ENCODE measurements at places on chromosomes 4 and X.

DNA sequence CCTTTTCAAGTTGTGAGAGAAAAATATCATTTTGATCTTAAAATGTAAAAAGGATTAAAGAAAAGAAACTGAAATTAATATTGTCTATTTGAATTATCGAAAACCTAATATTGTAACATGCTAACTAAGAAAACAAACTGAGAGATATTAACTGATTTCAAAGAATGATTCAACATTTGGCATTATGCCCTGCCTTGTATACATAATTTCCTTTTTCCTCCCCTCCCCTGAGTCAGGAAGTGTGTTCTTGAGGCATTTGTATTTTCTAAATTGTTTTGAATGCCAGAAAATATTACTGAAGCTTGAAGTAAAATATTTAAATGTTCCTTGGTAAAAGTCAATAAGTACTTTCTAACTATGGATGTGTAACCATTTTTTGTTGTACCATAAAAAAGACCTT lies 49.4 kb downstream of the RPS6KA3 start:
- DNase-seq: no peak

GRCh38 chr4:1187182-1187581 lies 14.8 kb upstream of the SPON2 start:
- DNase-seq: peak; percentile 70

GRCh38 chrX:30530606-30531005 lies 47.0 kb downstream of the TASL start:
- no peak for DNase-seq

DNA sequence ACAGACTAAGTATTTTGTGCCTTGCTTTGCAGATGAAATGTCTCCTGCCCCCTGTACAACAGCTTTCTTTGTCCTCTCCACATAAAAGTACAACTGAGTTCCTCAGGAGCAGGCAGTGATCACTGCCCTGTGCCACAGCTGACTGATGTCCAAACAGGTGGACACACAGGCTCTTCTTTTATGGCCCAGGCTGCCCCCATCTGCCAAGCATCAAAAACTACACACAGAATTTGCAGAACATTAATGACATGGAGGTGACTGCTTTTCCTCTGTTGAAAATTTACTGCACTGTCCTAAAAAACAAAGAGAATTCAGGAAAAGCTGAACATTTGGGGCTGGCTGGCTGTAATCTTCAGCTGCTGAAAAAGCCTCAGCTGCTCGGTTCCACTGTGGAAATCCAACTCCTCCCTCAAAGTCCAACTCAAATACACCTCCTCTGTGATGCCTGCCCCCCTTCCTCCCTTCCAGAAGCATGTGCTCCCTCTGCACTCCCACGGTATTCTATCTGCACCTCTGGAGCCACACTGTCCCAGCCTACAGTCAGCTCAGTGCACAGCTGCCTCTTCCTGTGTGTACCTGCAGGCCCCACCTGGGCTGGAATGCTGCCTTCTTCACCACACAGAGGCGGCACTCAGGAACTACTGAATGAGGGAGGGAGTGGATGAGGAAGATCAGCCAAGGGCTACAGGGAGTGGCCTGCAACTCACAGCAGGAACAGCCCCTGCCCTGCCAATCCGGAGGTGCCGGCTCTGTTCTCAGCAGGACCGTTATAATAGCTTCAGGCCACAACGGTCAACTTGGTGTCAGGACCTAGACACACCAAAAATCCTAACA lies 10.3 kb downstream of the AFAP1 start:
- DNase-seq: no peak

DNA sequence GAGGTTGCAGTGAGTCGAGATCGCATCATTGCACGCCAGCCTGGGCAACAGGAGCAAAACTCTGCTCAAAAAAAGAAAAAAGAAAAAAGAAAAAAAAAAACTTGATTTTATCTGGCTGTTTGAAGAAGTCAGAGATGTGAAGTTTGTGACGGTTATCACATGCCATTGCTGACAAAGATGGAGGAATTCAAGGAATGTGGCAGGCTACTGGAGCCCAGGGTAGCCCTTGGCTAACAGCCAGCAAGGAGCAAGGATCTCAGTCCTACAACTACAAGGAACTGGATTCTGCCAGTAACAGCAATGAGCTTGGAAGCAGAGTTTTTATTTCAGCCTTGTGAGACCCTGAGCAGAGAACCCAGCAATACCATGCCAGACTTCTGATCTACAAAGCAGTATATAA lies 24.3 kb upstream of the TET2 start:
- DNase-seq: no peak

GRCh38 chr4:159736411-159736810 lies 633.5 kb downstream of the RAPGEF2 start:
- no peak for DNase-seq

GRCh38 chr4:3375688-3376087 lies 66.1 kb upstream of the HGFAC start:
- no peak for DNase-seq

DNA sequence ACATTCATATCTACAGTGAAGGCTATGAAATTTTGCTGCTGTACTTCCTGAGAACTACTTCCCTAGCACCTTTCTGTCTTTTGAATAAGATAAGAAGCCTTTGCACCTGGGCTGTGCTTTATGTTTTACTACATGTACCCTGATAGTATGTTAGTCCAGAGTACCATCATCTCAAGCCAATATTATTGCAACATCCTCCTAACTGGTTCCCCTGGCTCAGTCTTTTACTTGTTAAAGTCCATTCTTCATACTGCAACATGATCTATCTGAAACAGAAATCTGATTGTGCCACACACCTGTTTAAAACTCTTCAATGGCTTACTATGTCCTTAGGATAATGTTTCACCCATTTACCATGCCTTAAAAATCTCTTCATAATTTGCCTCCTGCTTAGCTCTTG lies 102.3 kb downstream of the AGTR2 start:
- DNase-seq: no peak

- DNase-seq: no peak
These were observed 295.1 kb downstream of the INPP4B start for GRCh38 chr4:142550965-142551364.

DNA sequence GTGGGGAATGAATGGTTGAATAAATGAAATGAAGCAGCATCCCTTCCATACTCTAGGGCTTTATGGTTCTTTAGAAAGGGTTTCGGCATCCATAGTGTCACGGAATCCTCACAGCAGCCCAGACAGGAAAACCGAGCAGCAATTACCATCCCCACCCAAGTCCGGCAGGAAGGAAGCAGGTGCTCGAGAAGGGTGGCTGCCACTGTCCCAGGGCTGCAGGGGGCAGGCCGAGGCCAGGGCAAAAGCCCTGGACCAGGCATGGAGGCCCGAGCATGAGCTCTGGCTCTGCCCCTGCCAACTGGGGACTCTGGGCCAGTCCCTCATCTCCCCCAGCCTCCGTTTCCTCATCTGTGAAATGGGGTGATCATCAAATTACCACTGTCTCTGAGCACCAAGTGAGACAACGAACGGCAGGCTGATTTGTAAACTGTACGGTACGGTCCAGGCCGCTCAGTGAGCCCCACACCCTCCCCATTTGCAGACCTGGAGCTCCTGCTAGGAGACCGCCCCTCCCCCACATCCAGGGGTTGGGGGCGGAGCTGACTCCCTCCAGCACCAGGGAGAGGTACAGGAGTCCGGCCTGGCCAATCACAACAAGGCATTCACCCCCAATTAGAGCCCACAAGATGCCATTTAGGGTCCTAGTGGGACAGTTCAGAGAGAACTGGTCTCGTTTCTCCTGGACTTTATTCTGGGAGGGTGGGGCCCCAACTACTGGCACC lies 100.4 kb downstream of the WFS1 start:
- DNase-seq: no peak

GRCh38 chrX:47751670-47752069 lies 85.0 kb upstream of the ZNF81 start:
- DNase-seq: peak; percentile 38

GRCh38 chr4:38815885-38816782 lies 11.5 kb upstream of the TLR1 start:
- DNase-seq: no peak

DNA sequence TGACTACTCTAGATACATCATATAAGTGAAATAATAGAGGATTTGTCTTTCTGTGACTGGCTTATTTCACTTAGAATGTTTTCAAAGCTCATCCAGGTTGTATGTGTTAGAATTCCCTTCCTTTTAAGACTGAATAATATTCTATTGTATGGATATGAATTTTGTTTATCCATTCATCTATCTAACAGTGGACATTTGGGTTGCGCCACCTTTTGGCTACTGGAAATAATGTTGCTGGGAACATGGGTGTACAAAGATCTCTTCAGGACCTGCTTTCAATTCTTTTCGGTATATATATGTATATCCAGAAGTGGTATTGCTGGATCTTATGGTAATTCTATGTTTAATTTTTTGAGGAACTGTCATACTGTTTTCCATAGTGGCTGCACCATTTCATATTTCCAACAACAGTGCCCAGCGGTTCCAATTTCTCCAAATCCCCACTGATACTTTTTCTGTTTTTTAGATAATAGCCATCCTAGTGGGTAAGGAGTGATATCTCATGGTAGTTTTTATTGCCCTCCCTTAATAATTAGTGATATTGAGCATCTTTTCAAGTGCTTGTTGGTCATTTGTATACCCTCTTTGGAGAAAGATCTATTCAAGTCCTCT lies 3.4 kb upstream of the SCD5 start:
- DNase-seq: no peak

DNA sequence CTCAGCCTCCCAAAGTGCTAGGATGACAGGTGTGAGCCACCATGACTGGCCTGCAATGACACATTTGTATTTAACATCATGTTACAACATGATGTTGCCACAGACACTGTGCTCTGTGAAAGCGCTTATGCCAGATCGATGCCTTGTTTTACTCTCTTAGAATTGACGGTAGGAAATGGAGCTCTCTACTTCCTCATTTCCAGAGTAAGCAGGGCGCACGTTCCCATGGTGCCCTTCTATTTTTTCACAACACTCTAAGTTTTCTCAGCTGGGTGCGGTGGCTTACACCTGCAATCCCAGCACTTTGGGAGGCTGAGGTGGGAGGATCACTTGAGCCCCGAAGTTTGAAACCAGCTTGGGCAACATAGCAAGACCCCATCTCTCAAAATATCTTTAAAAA lies 60.7 kb upstream of the DHRSX start:
- no peak for DNase-seq

- DNase-seq: no peak
These were observed 56.6 kb upstream of the CHRDL1 start for GRCh38 chrX:110852180-110852579.

DNA sequence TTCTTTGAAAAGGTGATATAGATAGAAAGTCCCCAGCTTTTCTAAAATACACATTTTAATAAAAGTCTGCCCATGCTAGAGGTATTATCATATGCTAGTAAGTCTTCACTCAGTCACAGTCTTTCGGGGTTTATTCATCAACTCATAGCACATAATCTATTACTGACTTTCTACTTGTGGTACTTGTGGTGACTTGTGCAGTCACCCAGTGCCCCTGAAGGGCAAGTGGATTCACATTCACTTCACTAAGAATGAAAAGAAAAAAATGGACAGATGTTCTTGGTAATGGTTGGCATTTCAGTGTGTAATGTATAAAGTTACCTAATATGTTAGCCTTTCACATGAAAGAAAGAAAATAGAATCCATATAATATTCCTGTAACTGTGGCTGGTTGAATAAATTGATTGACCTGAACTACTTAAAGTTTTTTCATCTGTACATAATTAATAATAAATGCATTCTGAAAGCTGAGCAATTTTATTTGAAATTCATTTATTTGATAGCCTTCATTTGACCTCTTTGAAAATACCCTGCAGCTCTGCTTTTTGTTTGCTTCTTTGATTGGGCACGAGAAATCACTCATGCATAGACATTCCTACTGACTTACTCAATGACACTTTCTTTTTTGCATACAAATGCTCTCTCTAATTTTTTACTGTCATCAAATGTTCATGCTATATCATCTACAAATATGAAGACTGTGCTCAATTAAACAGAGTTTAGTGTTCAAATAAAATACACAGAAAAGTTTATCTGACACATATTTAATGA lies 39.5 kb upstream of the ZNF330 start:
- no peak for DNase-seq

DNA sequence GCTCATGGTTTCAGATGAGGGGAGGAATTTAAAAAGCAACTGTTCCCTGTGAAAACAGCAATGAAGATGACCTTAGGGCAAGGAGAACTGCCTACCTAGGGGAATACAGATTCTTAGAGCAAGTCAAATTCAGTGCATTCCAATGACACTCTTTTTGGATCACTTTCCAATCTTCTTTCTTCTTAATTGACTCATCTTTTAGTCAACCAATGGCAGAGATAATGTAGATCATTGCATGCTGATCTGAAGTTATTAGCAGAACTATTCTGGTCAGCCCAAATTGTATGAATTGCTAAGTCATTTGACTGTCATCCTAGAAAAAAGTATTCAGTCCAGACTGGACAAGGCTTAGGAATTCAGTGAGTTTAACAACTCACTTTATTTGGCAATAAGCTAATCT lies 12.6 kb upstream of the NR3C2 start:
- DNase-seq: no peak

GRCh38 chr4:27716693-27717430 lies 856.2 kb downstream of the STIM2 start:
- no peak for DNase-seq

GRCh38 chr4:181971411-181971810 lies 271.8 kb upstream of the TENM3 start:
- no peak for DNase-seq

DNA sequence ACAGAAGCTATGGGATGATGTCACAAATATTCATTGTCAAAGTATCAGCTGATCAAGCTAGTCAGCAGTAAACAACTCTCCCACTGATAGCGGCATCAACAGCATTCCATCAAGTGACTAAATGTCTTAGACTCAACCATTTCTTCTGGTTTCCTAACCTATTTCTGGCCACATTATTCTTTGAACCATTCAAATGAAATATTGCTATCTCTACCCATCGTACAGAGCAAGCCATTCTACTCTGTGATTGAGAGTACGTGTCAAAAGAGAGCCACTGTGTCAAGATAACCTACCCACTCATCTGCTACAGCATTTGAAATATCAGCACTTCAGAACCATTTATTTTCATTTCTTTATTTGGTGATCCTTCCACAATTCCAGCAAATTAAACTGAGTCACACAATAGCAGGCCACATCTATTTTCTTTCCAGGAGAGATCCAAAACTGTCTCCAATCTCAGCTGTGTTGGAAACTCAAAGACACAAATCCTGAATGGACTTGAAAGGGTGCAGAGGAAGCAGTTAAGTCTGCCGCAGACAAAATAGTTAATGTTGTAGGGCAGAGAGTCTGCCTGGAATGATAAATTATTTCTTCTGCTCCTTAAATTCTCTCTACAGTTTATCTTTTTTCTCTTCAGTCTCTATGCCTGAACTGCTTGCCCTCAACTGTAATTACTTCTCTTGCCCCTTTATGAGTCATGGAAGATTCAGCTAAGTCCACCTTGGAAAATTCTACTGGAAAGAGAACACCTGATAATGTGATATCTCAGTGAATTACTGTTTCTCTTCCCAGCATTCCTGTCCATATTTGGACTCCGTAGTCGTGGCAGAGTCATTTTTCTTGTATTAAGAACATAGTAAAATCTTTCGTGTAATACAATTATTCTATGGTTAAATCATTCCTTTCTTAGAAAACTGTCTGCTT lies 364.8 kb downstream of the PDGFC start:
- DNase-seq: no peak

- DNase-seq: no peak
These were observed 2.1 kb upstream of the VCX3B start for GRCh38 chrX:8462488-8462887.

- DNase-seq: no peak
These were observed 38.0 kb upstream of the CXXC4 start for GRCh38 chr4:104532677-104533076.

Data from activated CD8-positive, alpha-beta T cell treated with anti-CD3 and anti-CD28 coated beads, Interleukin-2, amount 10 ng/mL, durations not matched to agents 7 days and 5 days (primary cell).